ENCODE measurements at places on chromosomes 1 and 21.

GRCh38 chr1:38178216-38178615, 131.6 kb upstream of the POU3F1 start:
- DNase-seq = no peak

DNA sequence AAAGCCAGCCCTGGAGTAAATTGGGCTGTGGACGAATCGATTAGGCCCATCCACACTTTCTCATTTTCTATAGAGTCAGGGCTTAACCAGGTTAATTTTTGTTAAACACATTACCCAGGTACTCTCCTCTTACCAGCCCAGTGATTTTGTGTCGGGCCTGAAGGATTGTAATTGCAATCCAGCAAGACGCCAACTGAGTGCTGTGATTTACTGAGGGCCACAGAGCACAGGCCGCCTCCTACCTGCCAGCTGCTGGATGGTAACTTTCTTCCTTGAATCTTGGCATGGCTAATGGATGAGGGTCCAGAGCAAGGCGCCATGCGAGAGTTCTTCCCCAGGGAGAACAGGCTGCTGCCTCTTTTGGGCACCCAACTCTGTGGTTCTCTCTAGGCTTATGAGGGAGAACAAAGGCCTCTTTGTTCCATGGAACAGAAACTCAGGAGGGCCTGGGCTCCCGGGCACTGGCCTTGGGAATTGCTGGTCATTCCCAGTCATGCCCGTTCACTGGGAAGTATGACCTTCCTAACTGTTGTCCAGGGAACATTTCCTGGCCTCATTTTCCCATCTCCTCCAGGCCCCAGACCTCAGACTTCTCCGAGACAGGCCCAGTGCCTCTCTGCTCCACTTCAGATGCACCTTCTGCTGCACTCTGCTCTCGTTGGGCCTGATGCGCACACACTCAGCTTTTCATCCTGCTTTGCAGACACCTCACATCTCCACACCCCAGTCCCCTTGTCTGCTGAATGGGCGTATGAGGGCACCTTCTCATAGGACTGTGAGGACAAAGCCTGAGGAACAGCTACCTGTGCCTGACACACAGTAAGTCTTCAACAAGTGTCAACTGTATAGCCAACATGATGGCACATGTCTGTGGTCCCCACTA, 57.3 kb downstream of the SYF2 start:
- DNase-seq = no peak

GRCh38 chr1:115337633-115338456, at the start of gene NGF:
Gene NGF, minus strand, starts transcription at chr1:115338249. Its CDS starts 51,454 bp downstream, at chr1:115286795.
- no peak for DNase-seq

DNA sequence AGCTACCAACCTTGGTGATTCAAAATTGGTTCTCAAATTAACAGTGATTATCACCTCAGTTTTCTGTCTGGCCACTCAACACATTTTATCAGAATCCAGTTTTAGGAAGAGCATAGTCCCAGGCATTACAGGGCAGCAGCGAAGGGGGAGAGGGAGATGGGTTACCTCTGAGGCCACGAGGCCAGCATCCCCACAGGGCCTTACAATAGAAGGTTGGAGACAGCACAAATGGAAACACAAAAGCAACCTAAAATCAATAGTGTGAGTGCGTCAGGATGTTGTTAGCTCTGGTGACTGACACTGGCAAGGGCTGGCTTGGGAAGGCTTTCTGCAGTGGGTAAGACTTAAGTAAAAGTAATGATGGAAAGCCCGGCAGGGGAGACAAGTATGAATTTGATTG, 79.5 kb downstream of the JAK1 start:
- DNase-seq = no peak

- DNase-seq = no peak
Observed at GRCh38 chr1:22782406-22782805, 71.8 kb downstream of the EPHB2 start.

GRCh38 chr21:42142627-42143026, 71.5 kb downstream of the UMODL1 start:
- DNase-seq = no peak

GRCh38 chr1:55582084-55582483, 366.9 kb upstream of the USP24 start:
- DNase-seq = no peak

GRCh38 chr1:107132780-107133179, 8.1 kb upstream of the NTNG1 start:
- DNase-seq = no peak

DNA sequence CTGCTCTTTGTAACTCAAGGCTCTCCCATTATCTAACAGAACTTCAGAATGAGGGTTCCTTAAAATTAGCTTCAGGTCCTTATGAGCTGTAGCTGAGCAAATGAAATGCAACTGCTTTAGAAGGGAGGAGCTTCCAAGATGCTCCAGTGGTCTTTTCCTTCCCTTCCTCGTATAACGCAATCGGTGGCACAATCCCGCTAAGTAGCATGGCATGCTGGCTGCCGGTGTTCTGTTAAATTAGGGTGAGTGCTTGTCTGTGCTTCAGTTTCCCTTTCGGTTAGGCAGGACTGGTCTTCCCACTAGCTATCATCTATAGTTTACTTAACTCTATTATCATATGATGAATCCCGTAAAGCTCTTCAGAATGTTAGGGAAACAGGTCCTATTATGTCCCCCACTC, 917 bp downstream of the KIAA0040 start:
- no peak for DNase-seq

DNA sequence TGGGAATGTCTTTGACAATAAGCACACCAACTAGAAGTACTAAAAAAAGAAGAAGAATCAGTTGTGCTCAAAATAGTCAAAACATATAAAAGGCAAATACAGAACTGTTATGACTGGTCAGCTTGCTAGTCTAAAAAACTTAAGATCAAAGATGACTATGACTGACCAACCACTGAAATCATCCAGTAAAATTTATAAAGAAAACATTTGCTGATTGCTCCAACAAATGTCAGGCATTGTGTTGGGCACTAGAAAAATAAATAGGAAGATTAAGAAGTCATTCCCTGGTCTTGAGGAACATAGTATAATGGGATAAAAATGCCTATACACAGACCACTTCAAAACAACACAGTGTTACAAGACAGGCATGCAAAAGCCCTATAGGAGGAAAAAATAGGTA, 9.3 kb upstream of the ANGPTL3 start:
- no peak for DNase-seq

- DNase-seq = peak; percentile 36
Observed at GRCh38 chr1:20187103-20187812, 940 bp upstream of the PLA2G2C start.

DNA sequence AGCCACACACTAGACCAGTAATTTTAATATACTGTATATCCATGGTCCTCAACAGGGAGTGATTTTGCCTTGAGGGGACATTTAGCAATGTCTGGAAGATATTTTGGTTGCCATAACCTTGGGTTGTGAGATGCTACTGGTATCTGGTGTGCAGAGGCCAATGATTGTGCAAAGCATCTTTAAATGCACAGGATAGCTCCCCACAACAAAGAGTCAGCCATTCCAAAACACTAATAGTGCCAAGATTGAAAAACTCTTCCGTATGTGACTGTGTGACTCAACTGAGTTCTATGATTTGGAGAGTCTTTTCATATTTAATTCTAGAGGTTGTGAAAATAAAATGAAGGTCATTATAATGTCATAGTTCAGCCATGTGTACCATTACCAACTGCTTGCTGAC, 141.4 kb upstream of the CACYBP start:
- no peak for DNase-seq

DNA sequence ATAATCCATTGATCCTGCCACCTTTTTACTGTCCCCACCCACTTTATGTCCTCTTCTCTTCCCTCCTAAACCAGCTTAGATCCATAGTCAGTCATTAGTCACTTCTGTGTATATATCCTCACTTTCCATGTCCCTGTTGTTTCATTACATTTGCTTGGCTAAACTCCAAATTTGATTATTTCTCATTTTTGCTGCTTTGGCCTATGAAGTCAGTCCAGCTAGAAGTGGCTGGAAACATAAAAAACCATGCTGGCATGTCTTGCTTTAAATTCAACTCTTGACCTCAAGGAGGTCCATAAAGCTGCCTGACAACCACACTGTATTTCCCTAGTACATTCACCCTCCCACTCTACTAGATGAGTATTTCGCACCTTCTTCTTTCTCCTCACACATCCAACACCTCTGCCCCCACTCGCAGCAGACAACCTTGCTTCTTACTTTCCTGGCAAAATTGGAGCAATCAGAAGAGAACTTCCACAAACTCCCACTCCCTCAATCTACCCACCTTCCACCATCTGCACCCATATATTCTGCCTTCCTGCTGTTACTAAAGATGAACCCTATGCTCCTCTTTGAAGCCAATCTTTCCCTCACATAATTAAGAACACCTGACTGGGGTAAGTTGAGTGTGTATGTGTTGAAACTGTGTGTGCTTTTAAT, 72.1 kb downstream of the ZNF648 start:
- DNase-seq = no peak

- DNase-seq = no peak
Observed at GRCh38 chr1:85850238-85850637, 142.0 kb upstream of the ZNHIT6 start.

DNA sequence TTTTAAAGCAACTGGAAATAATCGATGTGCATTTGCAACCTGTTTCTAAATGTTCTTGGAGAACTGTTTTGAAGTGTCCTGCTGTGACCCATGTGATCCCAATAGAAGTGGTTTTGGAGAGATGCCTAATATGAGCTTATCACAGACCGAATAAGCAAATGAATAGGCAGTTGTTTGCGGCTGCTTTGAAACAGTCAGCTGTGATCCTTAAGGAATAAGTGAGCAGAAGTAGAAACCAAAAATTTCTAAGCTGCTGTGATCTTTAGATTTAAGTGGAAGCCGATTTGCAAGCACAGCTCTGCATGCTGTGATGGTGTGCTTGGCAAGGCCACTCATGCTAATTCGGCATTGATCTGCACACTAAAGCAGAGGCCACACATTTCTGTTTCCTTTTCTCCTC, 329.5 kb upstream of the DUSP10 start:
- no peak for DNase-seq

GRCh38 chr1:236494082-236494481, 29.7 kb upstream of the LGALS8 start:
- no peak for DNase-seq

- DNase-seq = no peak
Observed at GRCh38 chr1:54379555-54380289, 26.5 kb downstream of the SSBP3 start.

GRCh38 chr1:71919811-71920509, 362.4 kb downstream of the NEGR1 start:
- no peak for DNase-seq

DNA sequence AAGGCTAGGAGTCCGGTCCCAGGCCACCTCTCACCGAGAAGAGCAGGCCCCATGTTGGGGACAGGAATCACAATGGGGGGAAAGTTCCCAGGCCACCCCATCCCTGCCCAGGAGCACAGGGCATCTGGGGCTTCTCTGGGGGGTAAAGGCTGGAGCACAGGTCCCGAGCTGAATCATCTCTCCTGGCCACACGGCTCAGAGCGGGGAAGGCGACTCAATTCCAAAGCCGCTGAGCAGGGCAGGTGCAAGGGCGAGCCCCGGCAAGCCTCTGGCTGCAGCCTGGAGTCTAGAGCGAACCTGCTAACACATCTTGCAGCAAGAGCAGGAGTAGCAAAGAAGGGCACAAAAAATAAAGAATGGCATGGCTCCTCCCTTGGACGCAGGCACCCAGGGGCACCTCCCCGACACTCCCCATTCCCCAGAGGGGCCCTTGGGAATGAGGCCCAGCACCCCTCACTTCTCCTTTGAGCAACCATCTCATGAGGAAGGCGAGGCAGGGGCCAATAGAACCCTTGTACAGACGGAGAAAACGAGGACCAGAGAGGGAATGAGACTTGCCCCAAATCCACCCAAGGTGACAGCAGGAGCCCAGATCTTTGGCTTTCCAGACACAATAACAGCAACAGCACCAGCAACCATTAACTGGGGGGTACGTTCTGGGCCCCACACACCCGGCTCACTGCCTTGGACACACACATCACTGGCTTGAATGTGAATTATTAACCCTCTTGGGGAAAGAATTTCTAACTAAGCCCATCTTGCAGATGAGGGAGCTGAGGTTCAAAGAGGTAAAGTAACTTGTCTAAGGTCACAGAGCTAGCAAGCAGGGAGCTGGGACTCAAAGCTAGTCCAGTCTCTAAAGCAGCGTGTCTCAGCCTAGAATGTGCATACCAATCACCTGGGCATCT, 20.7 kb upstream of the ALDH4A1 start:
- no peak for DNase-seq

DNA sequence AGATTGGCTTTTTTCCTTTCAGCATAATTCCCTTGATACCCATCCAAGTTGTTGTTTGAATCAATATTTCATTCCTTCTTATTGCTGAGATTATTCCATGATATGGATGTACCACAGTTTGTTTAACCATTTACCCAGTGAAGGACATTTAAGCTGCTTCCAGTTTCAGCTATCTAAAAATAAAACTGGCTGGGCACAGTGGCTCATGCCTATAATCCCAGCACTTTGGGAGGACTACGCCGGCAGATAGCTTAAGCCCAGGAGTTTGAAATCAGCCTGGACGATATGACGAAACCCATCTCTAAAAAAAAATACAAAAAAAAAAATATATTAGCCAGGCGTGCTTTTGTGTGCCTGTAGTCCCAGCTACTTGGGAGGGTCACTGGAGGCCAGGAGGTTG, 32.6 kb downstream of the SEMA6C start:
- no peak for DNase-seq

DNA sequence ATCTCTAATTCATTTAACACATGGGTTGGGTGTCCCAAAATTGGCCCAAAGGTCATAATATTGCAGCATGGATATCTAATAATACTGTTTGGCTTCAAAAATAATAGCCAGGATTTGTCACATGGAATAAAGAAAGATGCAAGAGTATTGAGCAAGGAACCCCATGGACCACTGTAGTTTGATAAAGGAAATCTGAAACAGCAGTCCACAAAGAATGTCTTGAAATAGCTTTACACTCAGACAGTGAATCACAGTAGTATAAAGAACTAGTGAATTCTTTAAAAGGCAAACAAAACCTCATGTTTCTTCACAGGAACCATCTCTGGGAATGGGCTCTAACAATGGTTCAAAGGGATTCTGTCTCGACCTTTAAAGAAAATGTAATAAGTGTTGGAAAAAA, 576.1 kb upstream of the ZRANB2 start:
- DNase-seq = no peak

DNA sequence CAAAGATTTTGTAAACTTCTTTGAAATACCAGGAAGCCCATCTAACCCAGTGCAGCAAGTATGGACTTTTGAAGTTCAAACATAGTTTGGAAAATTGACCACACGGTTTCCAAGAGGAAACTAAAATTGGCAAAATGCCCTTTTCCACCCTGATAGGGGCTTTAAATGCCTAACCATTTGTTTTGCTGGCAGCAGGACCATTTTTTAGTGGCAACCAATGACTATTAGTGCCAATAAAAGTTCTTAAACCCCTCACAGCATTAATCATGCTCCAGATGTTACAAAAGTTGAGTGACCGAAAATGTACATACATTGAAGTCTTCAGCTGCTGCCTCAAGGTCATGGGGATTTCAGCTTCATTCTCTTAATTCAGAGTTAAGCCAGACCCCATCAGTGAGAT, 46.4 kb upstream of the ENAH start:
- DNase-seq = no peak
